ENCODE measurements at places on chromosomes 2 and 18.

GRCh38 chr2:16170675-16171424 lies 230.5 kb downstream of the MYCN start:
- no peak for DNase-seq

DNA sequence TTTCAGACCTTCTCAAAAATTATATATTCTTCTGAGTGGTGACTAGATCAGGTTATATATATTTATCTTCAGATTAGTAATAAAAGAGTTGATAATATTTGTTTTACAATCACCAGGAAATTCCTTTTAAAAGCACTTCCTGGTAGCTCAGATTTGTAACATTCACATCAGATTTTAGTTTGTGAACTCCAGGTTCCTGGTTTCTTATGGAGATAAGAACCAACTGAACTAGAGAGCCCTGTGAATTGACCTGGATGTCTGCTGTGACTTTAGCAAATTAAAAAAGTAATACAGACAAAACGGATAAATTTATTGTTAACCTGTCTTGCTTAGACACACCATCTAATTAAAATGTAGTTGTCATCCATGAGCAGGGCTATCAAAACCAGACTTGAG lies 868.7 kb downstream of the BCL11A start:
- DNase-seq: no peak

GRCh38 chr2:120989512-120990441 lies 254.1 kb downstream of the GLI2 start:
- no peak for DNase-seq

DNA sequence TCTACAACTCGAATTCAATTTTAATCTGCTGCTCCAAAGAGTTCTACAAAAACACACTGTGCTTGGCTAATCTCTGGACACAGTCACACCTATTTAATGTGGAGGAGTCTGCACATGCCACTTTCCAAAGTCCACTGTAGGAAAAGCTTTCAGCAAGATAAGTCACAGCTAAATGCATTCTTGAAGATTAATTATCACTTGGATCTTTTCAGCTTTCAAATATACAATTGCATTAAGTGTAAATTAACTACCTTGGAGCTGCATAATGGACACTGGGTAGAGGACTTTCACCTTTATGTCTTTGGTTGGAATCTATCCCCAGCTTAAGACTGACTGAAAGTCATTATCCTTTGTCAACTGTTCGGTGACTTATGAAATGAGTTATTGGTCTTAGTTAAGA lies 565.1 kb downstream of the PIK3C3 start:
- DNase-seq: no peak

All from stromal cell of bone marrow (primary cell).